ENCODE measurements at places on chromosomes 16 and 17.

DNA sequence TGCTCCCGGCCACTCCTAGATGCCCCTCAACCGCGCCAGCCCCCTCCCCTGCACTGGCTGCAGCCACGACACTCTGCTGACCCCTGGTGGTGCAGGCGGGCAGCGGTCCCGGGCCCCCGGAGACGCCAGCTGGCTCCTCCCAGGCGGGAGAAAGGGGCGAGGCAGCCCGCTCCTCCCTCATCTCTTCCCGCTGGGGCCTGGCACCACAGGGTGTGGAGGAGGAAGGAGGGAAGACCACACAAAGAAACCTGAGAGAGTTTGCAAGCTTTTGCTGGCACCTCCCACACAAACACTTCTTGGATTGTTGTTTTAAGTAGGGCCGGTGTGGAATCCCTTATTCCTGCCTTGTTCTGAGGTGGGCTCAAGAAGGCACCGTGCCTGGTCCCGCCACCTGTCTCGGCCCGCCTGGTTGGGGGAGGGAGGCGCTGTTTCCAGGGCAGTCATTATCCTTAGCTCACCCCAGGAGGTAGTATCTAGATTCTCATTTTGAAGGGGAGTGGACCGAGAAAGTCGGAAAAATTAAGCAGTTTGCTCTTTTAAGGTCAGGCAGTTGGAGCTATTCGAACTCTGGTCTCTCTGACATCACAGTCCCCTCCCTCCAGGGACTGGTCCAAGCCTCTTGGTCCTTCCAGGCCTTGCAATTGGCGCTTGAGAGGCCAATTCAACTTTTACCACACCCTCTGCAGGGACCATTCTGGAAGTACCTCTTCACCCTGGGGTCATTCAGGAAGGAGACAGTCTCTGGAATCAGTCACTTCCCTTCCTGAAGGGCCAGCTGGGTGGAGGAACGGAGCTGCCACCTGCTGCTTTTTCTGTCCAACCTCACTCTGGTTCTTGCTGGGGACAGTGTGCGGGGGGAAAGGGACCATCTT is 959 bp upstream of the ANKRD13B start:
- peak; percentile 96 for DNase-seq

GRCh38 chr17:16980813-16981731 is 9.2 kb upstream of the TNFRSF13B start:
- DNase-seq, result no peak

GRCh38 chr16:5895137-5895536 is 797.5 kb upstream of the EEF2KMT start:
- no peak for DNase-seq

- DNase-seq, result no peak
Observed at GRCh38 chr17:42389135-42389417, 834 bp upstream of the STAT3 start.

- peak; percentile 45 for DNase-seq
Observed at GRCh38 chr17:75110234-75110937, 617 bp downstream of the ARMC7 start.

DNA sequence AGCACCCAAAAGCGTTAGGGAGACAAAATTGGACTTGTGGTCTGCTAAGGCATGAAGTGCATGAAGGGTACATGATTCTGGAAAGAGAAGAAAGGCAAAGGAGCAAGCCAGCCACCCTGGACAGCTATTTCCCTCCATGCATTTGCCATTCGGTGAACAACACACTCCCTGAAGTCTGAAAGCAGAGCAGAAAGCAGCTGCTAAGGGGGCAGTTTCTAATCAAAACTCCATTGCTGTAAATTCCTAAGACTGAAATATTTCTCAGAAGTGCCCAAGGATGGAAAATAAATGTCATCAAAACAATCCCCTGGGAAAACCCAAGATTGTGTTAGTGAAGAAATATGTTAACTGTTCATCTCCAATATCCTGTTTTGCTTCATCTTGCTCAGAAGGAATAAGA is 44.3 kb downstream of the PMP22 start:
- no peak for DNase-seq

DNA sequence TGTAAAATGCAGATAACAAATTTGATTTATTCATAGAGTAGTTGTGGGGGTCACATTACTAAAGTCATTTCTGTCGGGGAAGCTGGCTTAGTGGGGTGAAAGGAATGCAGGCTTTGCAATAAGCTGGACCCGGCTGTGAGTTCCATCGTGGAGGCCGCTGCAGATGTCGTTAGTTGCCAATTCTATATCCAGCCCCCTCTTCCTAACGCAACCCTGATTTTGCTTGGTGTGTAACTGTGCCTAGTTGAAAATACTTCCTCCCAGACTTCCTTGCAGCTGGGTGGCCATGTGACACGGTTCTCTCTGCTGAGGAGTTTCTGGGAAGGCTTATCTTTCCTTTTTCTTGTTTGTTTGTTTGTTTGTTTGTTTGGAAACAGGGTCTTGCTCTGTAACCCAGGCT is 4.5 kb downstream of the MFSD6L start:
- DNase-seq, result no peak

DNA sequence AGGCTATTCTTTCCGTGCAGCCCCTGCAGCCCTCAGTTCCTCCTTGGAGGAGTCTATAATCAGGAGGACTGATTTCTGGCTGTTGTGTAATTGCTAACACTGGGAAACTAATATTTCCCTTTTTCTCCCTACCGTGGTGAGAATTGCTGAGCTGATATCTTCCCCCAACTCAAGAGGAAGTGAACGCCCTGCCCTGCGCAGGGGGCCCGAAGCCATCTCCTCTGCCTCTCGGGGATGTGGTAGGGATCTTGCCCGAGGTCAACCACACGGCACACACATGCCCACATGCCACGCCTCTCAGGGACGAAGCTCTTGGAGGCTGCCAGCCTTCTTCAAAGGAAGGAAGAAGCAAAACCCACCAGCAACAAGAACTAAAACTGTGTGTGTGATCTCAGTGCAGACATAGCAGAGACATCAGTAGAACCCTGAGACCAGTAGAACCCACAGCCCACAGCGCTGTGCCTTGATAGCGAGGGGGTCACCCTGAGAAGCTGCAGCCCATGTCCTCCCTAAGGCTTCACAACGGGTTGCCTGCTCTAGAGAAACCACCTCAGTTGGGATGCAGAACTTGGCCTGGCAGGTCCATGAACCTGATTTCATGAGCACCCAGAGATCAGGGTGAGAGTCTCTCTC is 8.9 kb upstream of the ULK2 start:
- no peak for DNase-seq

DNA sequence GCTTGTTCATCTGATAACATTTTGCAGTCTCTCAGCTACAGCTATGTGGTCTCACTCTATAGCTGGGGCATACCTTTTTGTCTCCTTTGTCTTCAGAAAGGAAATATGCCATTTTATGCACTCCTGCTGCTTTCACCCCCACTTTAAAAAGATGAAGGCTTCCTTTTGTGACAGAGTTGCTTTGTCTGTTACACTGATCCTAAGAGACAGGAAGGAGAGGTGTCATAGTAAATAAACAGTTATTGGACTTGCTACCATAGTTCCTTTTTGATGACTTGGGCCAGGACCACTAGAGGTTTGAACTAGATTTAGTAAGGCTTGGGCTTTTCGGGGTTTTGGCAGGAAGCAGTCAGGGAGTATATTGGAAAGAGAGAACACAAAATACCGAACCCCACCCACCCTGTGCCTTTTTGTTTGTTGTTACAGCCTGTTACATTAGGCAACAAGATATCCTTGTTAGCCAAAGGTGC is 1.8 kb upstream of the METTL9 start:
- DNase-seq, result no peak

DNA sequence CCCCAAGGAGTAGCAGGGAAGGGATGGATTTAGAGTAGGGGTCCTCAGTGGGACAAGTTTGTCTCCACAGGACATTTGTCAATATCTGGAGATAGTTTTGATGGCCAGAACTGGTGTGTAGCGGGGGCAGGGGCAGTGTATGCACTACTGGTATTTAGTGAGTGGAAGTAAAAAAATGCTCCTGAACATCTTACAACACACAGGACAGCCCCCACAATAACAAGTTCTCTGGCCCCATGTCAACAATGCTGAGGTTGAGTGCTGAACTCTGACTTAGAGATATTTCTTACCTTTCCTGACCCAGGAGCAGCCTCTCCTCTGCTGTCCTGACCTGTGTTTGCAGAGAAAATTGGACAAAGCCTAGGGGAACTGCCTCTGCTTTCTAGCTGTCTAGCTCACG is 365.8 kb downstream of the HAPSTR1 start:
- no peak for DNase-seq

DNA sequence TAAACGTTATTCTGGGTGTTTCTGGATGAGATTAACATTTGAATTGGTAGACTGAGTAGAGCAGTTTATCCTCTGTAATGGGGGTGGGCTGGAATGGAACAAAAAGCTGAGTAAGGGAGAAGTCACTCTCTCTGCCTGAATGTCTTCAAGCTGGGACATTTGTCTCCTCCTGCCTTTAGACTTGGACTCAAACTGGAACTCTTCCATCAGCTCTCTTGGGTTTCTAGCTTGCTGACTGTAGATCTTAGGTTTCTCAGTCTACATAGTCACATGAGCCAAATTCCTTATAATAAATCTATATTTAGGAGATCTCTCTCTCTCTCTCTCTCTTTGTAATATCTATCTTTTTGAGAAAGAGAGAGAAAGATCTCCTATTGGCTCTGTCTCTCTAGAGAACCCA is 553.3 kb upstream of the CDH11 start:
- DNase-seq, result no peak

DNA sequence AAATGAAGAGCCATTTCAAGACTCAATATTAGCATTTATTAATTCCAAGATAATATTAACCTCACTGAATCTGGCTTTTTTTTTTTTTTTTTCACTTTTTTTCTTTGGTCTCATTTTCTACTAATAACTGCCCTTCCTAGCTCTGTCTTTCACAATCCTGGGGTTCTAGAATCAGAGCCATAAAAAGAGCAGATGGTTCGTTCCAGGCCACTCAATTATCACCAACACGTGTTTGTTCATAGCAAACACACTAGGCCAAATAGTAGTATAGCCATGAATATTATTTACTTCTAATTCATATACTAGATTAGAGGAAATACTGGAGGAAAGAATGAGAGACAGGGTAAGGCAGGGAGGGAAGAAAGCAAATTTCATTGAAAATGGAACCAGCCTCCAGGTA is 39.8 kb downstream of the TEX2 start:
- no peak for DNase-seq

- DNase-seq, result no peak
Observed at GRCh38 chr16:50334106-50334975, 34.4 kb downstream of the BRD7 start.

DNA sequence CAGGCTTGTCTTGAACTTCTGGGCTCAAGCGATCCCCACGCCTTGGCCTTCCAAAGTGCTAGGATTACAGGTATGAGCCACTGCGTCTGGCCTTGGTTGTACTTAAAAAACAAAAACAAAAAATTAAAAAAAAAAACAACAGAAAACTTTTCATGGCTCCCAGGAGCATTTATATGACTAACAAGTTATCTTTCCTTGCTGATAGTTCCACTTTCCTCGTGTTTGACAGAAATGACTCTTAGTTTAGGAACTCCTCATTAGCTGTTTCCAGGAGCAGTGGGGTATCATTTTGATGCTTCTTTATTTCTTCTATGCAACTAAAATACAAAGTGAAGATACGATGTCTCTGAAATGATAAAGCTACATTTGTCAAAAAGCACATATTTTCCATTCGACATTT is 165.4 kb downstream of the PRKCA start:
- DNase-seq, result no peak

- no peak for DNase-seq
Observed at GRCh38 chr16:84593825-84594724, 23.8 kb downstream of the COTL1 start.

- no peak for DNase-seq
Observed at GRCh38 chr17:36118477-36119353, 15.1 kb downstream of the CCL4 start.

GRCh38 chr17:44778656-44779210 is 19.9 kb downstream of the ADAM11 start:
- no peak for DNase-seq

GRCh38 chr16:57749856-57750452 is 14.4 kb downstream of the KATNB1 start:
- DNase-seq, result no peak

GRCh38 chr17:41863074-41863848 is 2.0 kb downstream of the KLHL11 start:
- peak; percentile 28 for DNase-seq

DNA sequence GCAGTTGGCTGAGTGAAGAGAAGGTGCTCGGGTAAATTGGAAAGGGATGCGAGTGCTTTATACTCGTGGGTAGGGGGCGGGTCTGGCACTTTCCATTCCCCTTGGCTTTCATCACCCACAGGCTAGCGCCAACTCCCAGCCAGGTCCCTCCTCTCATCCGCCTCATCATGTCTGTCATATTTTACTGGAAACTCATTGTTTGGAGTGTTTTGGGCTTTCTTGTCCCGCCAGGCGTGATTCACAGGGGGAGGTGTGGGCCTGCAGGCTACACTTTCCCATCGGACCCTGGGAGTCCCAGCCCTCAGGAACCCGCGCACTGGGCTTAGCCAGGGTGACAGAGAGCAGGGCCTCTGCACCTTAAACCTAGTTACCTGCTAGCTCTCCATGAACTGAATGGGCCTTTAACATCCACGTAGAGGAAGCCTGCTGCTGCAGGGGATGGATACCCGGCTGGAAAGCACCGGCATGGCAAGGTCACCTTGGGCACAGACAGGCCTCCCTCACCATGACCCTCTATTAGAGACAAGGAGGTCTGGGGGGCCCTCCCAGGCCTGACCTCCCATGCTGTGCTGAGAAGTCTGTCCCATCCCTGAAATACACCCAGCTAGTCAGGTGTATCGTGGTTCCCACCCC is at the start of gene KRT14:
KRT14 (minus strand) TSS at position 33 of the 633 bp plus-strand sequence. CDS start 61 bp downstream, outside the sequence.
- DNase-seq, result no peak

- no peak for DNase-seq
Observed at GRCh38 chr17:73126716-73127473, 34.4 kb upstream of the SLC39A11 start.

DNA sequence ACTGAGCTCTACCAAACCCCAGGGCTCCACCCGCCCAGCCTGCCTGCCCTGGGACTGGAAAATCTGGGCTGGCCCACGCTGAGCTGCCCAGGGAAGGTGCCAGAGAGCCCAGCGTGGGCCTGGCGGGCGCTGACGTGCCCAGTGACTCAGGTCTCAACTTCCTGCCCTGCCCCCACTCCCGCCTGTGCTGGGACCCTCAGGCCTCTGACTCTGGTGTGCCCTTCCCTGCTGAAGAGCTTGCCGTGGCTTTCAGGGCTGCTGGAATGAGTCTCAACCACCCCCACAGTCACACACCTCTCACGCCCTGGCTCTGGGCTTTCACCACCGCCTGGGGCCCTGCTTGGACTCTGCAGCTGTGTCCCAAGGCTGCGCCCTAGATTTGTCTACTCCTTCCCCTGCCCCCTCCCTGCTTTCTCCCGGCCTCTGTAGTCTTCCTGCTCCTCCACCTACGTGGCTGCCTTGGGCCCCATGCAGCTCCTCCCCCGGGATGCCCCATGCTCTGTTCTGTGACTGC is 10.4 kb downstream of the LLGL1 start:
- no peak for DNase-seq

GRCh38 chr16:88905563-88905962 is 39.1 kb upstream of the PABPN1L start:
- DNase-seq, result peak; percentile 79

All from neural progenitor cell (in vitro differentiated cells).